ENCODE measurements at places on chromosomes 1 and 21.
A peak's percentile ranks its signal among the peaks of the same experiment; 100 is the strongest.

GRCh38 chr1:236980673-236981072 lies 23.6 kb downstream of the MT1HL1 start:
- DNase-seq = no peak

GRCh38 chr1:241950390-241950789 lies 7.2 kb upstream of the BECN2 start:
- no peak for DNase-seq

DNA sequence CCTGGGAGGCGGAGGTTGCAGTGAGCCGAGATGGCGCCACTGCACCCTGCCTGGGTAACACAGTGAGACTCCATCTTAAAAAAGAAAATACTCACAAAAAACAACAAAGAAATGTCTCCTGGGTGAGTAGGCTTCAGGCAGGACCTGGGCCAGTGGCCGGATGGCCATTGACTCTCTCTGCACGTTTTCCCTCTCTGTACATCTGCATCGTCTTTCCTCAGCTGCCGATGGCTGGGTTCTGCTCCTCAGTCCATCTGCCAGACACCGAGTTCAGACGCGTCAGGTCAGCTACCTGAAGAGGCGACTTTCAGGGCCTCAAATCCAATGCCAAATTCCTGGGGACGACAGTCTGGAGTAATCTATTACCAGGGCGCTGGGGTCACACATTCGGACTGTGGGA lies 199.3 kb downstream of the CAMTA1 start:
- DNase-seq = no peak

- peak; percentile 77 for DNase-seq
Observed at GRCh38 chr21:46097336-46098293, at the start of gene COL6A2. Gene COL6A2, plus strand, starts transcription at chr21:46098112.

DNA sequence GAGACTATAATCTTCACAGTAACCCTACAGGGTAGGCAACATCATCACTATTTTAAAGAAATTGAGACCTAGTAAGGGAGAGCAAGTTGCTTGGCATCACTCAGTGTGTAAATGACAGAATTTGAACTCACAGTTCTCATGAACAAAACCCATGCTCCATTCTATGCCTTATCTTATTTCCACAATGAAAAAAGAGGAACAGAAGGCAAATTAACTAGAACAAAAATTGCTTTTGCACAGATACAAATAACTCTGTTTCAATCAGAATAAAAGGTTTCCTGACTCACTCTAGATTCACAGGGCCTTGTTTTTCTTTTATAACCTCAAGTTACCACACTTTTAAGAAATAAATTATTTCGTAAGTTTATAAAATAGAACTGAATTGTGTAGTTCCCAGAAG lies 90.1 kb downstream of the UCHL5 start:
- DNase-seq = no peak

GRCh38 chr1:51154776-51155175 lies 52.7 kb downstream of the C1orf185 start:
- DNase-seq = no peak

DNA sequence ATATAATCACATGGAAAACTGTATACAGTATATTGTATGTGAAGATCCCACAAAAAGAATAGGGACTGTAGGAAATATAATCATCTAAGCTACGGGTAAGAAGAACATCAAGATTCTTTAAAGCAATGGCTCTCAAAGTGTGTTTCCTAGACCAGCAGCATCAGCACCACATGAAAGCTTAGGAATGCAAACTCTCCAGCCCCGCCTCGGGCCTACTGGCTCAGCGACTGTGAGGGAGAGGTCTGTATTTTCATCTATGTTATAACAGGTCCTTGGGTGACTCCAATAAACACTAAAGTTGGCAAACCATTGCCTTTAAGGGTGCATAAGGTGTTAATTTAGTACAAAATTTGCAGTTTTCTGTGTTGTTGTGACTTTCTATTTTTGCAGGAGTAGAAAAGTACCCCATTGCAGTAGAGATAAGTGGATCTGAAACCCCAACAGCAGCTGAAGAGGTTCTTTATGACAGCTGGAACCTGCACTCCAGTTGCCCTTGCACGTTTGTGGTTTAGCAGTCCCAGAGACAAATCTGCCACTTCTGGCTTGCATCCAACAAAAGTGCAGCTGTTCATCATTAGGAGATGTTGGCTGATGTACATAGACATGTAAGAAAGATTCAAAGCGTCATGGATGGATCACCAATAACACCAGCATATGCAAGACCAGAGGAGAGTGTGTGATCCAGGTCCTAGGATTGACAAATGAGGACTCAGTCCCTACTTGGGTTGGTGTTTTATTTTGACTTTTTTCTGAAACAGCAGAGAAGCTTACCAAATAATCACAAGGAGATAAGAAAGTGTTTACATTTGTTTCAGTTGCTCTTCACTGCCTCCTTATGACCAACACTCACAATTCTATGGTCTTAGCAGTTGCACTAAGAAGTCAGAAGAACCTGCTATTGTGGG lies 15.9 kb upstream of the IFNAR1 start:
- peak; percentile 38 for DNase-seq

GRCh38 chr21:28867401-28867800 lies 125.3 kb downstream of the LTN1 start:
- no peak for DNase-seq

GRCh38 chr21:44871576-44872269 lies 1.8 kb downstream of the PTTG1IP start:
- DNase-seq = no peak

GRCh38 chr1:225999912-226000337 lies 782 bp upstream of the SDE2 start:
- DNase-seq = peak; percentile 57

DNA sequence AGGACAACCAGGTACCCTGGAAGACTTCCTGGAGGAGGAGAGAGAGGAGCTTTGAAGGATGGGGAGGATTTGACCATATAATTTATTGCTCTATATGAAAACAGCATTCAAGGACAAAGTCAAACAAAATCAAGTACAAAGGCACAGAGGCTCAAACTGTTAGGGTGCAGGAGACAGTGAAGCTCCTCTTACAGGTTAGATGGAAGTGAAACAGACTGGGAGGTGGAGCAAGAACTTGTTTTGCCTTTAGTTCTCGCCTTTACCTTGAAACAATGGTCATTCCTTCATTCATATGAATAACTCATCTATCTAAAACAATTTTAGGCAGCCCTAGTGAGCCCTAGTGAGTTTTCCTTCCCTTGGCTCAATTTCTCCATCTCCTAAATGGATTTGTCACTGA lies 199.6 kb downstream of the HIVEP3 start:
- no peak for DNase-seq

GRCh38 chr1:236417336-236417735 lies 23.2 kb downstream of the EDARADD start:
- DNase-seq = no peak

DNA sequence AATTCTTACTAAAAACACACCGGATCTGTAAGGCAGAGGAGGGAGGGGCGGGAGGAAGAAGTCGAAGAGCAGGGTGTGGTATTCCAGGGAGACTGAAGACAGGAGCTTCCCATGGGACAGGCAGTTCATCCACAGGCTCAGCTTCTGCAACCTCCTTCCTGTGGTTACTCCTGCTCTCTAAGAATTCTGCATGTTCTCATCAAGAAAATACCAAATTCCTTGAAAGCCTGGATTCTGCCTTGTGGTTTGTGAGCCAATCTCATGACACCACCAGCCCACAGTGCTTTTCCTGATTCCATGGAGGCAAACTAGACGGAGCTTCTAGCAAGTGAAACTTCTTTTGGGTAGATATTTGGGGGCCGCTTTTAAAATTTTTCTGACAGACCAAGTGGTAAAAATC lies 1.1 kb upstream of the ST6GALNAC3 start:
- no peak for DNase-seq

DNA sequence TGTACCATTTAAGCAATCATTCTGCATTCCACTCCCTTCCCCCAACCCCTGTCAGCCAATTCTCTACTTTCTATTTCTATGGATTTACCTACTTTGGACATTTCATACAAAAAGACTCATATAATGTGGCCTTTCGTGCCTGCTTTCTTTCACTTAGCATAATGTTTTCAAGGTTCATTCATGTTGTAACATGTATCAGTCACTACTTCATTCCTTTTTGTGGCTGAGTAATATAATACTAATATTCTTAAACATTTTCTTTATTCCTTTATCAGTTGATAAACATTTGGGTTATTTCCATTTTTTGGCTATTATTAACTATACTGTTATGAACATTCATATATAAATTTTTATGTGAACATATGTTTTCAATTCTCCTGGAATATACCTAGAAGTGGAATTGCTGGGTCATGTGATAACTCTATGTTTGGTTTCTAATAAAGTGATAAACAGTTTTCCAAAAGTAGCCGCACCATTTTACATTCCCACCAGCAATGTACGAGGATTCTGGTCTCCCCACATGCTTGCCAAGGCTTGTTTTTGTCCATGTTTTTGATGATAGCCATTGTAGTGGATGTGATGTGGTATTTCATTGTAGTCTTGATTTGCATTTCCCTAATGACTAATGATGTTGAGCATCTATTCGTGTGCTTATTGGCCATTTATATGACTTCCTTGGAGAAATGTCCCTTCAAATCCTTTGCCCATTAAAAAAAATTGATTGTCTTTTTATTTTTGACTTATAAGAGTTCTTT lies 61.9 kb upstream of the GNG12 start:
- no peak for DNase-seq

DNA sequence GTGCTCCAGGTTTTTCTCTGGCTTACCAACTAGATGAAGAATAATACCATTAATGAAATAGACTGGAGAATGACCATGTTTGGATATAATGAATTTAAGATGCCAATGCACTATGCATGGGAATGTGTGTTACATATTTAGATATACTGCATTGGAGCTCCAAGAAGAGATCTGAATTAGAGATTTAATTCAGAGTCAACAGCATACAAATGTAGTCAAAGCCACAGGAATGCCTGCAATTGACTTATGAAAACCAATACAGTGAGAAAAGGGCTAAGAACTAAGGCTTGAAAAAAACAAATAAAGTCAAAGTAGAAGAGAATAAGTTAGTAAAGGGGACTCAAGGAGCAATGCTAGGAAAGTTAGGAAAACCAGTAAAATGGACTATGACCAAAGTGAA lies 59.1 kb downstream of the USP24 start:
- no peak for DNase-seq

GRCh38 chr1:167630568-167631385 lies 745 bp downstream of the RCSD1 start:
- DNase-seq = no peak

DNA sequence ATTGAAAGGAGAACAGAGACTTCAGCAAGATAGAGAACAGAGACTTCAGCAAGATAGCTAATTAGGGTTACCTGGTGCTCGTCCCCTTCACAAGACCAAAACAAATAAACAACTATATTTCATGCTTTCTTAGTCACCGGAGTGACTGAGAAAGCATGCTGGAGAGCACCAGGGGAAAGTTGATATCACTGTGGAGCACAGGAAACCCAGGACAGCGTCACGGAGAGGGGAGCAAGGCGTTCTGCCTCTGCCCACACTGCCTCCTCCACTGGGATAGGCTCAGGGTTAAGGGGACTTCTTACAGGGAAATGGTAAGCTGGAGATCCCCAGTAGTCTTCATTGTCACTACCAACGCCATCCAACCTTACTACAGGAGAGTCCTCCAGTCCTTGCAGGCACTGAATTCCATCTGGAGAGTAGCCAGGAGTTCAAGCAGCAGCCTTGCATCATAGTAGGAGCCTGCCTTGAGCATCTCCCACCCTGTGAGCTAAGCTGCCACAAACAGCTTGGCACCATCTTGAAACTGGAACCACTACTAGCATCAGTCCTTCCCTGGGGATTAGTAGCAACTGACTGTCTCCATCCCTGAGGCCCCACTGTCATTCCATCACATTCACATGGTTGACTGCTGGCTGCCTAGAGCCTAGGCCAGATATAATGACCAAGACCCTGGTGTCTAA lies 239.4 kb downstream of the PLPP3 start:
- DNase-seq = no peak

- no peak for DNase-seq
Observed at GRCh38 chr1:217214551-217214950, 416.3 kb downstream of the GPATCH2 start.

- no peak for DNase-seq
Observed at GRCh38 chr1:175383239-175383638, 190.7 kb upstream of the KIAA0040 start.

DNA sequence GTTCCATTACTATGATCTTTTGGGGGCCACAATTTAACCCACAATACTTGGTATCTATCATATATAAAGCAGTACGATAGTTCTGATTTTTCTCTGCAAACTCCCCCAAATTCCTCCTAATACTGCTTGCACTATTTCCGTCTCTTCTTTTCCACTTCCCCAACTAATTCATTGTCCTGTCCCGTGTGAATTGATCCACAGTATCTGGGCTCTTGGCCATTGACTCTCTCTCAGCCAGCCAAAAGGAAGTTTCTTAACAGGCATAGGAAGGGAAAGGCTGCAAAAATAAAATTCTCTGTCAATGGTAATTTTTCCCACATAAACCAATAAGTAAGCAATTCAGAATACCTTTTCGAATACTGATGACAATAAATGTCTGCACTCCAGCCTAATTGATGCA lies 91.7 kb upstream of the DSCAM start:
- DNase-seq = no peak

- no peak for DNase-seq
Observed at GRCh38 chr1:62050165-62050564, 144.5 kb upstream of the L1TD1 start.

GRCh38 chr1:228264090-228264829 lies 56.4 kb downstream of the OBSCN start:
- no peak for DNase-seq

- peak; percentile 14 for DNase-seq
Observed at GRCh38 chr1:18530587-18531502, 50.1 kb downstream of the KLHDC7A start.

- no peak for DNase-seq
Observed at GRCh38 chr1:212951947-212952640, 1.8 kb downstream of the VASH2 start.

GRCh38 chr1:193463326-193463932 lies 277.0 kb upstream of the B3GALT2 start:
- no peak for DNase-seq

DNA sequence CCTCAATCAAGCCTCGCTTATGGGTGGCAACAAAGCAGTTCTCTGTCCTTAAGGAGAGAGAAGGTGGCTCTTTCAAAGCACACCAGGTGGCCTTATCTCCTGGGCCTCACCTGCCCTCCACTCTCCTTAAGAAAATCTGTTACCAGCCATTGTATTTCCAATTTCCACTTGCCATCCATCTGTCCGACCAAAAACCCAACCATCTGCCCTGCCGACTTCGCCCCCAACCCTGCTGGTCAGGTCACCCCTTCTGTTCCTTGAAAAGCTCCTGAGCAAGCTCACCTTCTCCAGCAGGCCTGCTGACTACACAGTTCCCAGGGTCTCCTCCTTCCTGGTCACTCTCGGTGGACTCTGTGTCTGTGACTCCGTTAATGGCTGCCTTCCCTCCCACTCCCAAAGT lies 619 bp upstream of the IGFN1 start:
- no peak for DNase-seq

GRCh38 chr1:182672487-182672836 lies 11.9 kb downstream of the RGS8 start:
- DNase-seq = no peak

DNA sequence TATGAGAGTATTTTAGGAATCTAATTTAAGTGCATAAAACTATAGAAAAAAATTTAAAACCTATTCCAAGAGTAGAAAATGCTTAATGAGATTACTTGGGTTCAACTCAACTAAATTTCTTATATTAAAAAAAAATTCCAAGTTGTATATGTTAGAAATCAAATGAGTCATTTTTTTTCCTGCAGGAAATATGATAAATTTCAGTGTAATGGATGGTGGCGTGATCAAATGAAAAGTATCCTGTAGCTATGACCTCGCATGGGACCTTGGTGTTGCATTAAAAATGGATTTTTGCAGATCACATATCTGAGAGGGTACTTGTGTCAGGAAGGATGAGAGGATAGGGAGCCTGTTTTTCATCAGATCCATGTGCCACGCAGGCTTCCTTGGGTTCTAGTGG lies 17.9 kb downstream of the ATP5PO start:
- no peak for DNase-seq

All from GM13976 (cell line).